Sciatic nerve (tissue), 2 donors: ENCODE measurements at places on chromosomes 5 and 9. TPM values are rescaled to one million over a fixed set of nuclear protein-coding genes. Genes with fewer than 3 reads are reported as not detected.

DNA sequence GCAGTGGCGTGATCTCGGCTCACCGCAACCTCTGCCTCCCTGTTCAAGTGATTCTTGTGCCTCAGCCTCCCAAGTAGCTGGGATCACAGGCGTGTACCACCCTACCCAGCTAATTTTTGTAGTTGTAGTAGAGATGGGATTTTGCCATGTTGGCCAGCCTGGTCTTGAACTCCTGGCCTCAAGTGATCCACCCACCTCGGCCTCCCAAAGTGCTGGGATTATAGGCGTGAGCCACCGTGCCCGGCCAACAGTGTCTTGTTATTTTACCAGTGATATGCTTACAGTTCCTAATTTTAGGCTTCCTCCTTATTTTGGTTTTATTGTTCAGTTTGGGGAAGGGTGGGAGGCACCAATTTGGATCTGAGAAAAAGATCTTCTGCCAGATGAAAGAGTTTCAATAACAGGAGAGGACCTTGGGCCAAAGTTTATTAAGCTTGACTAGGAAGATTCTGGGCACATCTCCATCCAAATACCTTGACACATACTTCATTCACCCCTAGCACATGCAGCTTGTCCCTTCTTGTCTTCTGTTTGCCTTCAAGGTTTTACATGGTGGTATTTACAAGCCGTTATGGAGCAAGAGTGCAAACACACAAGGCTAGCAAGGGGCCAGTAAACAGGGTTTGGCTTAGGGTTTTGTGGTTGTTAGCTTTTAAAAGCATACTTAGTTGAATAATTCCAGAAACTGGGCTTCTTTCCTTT, 168.1 kb upstream of the DMRT1 start:
- no peak for DNase-seq

DNA sequence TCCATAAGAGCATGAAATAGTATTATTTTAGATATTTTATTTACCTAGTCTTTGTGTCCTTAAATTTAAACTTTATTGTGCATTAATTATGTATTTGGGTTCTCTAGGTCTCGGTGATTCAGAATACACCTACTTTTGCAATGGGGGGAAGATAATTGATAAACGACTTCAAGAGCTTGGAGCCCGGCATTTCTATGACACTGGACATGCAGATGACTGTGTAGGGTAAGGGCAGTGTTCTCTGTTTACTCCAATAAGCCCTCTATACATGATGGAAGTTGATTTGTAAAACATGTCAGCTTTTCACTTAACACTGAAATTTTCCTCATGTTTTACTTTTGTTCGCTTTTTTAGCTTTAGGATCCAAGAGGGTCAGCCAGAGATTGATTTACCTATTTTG, 6.2 kb downstream of the MTRR start:
- no peak for DNase-seq

DNA sequence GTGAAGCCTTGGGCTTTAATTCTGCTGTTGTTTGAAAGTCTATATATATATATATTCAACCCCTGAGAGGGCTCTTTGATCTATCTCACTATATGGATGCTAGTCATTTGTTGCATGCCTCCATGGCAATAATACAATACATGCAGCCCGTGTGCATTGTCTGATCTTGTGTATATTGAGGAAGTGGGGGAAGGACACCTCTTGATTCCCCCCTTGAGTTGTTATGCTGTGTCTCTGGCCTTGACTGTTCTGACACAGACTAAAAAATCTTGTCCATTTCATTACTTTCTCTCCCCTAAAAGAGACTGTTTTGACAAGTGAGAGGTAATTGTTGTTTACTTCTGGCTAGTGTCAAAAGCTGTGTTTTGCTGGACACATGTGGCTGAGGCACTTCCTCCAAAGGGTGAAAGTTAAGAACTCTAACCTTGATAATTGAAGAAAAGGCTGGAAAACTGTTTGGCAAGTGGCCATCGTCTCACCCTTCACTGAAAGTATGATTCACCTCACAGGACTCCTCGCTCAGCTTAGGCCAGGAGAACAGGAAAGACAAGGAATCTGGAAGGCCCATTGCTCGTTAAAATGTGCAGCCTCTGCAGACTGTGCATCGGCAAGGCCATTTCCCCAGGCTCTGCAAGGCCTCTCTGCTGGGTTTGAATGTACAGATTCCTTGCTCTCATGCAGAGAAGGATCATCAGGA, 304.0 kb downstream of the PRELID2 start:
- no peak for DNase-seq

- DNase-seq = no peak
These were observed 1072.4 kb upstream of the CDH6 start for GRCh38 chr5:30121043-30121442.

DNA sequence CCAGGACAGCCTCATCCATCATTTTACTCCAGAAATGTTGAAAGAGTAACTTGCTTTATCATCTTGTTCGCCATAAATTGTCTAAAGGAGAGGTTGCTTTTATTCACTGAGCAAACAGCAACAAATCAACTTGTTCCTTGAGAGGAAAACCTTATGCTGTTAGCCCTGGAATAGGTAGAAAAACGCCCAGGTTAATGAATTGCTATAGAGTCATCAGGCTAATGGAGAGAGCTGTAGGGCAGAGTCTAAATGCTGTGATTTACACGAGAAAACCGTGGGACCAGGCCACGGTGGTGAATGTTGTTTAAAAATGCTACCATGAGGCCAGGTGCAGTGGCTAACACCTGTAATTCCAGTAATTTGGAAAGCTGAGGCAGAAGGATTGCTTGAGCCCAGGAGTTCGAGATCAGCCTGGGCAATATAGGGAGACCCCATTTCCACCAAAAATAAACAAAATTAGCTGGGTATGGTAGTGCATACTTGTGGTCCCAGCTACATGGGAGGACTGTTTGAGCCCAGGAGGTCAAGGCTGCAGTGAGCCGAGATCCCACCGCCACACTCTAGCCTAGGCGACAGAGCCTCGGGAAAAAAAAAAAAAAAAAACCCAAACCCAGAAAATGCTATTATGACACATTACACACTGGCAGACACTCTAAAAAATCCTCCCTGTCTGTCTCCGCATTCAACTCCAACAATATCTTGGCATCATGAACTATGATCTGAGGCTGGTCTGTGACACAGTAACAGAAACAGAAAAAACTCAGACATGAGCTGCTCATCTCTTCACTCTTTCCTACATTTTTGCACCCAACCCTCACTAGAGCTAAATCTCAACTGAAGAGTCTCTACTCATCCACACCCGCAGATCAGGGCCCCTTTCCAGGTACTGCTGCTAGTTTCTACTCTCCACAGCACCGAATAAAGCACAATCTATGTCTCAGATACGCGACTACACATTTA, 118.6 kb upstream of the RETREG1 start:
- no peak for DNase-seq

Gene SNX18
- total RNA-seq = 38.7 TPM

- DNase-seq = no peak
These were observed 61.6 kb downstream of the SETX start for GRCh38 chr9:132293145-132293721.

Gene RMRP
- 12,220 TPM for total RNA-seq

GRCh38 chr9:133264235-133264764, 10.7 kb downstream of the ABO start:
- DNase-seq = no peak

GRCh38 chr9:12631866-12632265, 61.3 kb upstream of the TYRP1 start:
- no peak for DNase-seq

Gene KCNIP1
- 2.1 TPM for total RNA-seq

DNA sequence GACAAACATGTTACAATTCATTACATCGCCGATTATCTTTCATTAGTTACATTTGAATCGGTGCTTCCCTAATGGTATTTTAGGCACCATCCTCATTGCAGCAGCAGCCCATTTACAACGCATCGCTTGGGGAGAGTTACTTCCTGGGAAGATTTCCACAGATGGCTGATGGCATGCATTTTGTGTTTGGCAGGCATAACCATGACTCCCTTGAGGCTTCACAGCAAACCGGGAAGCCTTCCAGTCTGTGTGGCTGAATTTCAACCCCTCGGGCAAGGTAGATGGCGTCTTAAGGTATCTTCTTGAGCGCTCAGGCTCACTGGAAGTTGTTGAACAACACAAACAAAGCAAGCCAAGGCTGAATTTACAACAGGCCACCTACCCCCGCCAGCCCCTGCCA, 1.6 kb upstream of the DNAH5 start:
- DNase-seq = no peak

DNA sequence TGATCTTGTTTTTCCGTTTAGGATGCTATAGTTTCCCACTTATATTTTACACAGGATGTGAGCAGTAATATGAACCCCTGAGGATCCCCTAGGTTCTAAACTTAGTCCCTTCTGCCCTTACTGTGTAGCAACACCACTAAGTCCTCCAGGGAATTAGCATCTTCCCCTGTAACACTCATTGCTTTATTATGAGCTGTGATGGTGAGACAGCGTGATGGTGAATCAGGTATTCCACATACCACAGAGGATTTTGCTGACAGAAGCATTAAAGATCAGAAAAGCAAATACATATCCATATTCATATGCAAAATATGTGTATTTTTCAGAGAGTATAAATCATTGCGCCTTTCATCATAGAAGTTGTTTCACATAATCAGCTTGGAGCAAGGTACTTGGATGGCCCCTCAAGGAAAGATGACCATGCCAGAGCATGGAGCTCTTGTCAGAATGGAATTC, 317.0 kb downstream of the ICE1 start:
- DNase-seq = no peak

GRCh38 chr9:99221266-99221620, 499 bp downstream of the ALG2 start:
- no peak for DNase-seq

- no peak for DNase-seq
These were observed 10.5 kb upstream of the MYORG start for GRCh38 chr9:34387239-34387638.

Gene RNF180
- 16.4 TPM for total RNA-seq

DNA sequence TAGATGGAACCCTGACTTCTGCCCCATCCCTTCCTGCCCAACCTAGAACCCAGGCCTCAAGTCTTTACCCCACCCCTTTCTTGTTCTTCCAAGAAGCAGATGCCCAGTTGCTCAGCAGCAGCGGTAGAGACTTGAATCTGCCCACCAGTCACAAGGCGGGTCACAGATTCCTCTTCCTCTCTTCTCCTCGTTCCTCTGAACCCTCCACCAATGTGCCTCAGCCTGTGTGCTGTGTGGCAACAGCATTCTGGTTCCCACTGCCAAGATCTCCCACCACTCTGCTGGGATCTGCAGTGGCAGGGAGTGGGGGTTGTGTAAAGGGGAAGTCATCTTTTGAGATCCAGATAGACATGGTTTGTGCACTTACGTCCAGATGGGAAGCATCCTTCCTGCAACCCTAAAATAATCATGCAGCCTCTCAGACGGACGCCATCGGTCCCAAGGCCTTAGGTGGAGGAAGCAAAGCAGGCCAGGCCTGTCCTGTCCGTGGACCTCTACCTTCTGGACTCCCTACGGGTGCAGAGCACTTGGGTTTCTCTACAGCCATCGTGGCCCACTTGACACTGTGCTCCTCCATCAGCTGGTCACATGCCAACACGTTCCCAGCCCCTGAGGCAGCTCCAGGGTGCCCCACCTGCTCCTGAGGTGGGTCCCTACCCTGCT, 7.7 kb upstream of the RPL26L1 start:
- DNase-seq = no peak

Gene IL7R
- total RNA-seq = 7.8 TPM

DNA sequence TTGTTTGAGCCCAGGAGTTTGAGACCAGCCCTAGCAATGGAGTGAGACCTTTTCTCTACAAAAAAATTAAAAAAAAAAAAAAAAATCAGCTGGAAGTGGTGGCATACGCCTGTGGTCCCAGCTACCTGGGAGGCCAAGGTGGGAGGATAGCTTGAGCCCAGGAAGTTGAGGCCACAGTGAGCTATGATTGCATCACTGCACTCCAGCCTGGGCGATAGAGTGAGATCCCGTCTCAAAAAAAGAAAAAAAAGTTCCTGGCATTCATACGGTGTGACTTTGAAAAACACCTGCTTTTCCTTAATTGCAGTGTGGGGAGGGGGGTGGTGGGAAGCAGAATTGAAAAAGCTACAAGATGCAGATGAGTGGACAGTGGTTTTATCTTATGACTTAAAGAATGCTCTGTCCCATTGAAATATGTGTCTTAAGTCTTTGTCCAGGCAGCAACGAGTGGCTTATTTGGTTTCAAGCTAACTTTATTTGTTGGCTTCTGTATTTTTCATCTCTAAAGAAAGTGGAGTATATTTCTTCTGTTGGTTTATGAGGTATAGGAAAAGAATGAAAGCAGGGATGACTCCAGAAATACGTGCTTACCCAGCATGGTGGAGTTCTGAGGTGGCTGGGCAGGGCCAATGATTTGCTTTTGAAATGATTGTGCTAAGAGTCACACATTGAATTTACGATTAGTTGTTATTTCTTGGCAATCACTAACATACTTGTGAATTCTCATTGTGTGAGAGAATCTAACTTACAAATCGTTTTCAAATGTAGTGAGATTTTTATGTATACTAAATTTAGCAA, 27.8 kb downstream of the ROPN1L start:
- no peak for DNase-seq

DNA sequence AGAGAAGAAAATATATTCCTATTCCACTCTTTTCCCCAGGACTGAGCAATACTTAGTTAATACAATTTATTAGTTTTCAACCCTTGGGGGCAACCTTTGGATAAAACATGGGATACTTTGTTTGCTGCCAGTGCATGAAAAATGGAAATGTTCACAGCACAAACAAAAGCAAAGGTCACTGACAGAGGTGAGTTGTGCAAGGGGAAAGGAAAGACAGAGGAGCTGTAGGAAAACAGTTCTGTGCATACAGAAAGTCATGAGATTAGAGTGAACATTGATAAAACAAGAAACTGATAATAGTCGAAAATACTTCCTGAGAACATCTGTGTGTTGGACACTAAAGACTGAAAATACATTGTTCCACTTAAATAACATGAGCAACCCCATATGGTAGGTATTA, 779.8 kb downstream of the TLE4 start:
- no peak for DNase-seq

DNA sequence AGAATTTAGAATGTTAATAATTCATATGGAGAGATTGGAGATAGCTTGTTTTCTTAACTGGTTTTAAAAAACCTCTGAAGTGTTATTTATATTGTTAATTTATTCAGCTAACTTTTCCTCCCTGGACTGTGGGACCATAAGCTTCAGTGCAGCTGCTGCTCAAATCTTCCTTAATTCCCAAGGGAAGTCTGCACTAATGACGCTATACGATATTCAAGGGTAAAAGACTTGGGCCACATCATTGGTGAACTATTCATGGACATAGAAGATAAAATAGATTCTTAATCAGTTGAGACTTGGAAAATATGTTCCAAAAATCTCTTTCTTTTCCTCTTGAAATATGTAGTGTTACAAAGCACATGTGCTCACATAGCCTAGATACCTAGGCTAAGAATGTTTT, 31.1 kb upstream of the GAS1 start:
- no peak for DNase-seq

- DNase-seq = no peak
These were observed 88.7 kb downstream of the RXRA start for GRCh38 chr9:134414900-134415425.
